CD4-positive, alpha-beta T cell treated with Interferon alpha-2 for 1 hour (primary cell): ENCODE measurements at places on chromosomes 5 and 9.

GRCh38 chr5:171093598-171093997, 215.4 kb upstream of the TLX3 start:
- DNase-seq: no peak

DNA sequence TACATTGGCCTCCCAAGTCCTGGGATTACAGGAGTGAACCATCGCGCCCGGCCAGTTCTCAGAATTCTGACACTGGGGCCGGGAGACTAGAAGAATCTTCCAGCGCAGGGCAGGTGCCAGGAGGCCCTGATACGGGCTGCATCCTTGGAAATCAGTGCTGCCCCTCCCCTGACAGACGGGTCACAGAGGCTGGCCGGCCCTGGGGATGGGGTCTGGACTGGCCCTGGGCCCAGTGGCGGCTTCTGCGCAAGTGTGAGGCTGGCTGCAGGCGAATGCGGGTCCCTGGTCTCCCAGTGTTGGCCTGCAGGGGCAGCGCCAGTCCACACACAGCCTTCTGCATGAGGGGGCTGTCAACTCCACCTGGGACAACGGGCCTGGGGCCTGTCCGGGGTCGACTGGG, 831 bp upstream of the TBC1D9B start:
- no peak for DNase-seq

- no peak for DNase-seq
Observed at GRCh38 chr9:137319739-137320551, 17.9 kb upstream of the NRARP start.

DNA sequence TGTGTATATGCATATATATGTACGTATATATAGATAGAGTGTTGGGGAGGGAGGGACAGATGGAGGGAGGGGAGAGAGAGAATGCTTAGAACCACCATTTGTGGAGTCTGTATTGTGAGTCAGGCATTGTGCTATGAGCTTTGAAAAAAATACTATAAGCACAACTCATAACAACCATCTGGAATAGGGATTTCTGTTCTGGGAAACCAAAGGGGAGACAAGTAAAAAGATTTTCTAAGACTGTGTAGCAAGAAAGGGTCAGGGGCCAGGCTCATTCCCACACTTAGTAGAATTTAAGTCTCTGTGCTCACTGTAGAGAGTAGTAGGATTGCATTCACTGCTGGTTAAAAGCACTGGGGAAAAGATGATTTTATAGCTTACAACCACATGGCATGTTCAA, 202.3 kb upstream of the SGCD start:
- DNase-seq: no peak

DNA sequence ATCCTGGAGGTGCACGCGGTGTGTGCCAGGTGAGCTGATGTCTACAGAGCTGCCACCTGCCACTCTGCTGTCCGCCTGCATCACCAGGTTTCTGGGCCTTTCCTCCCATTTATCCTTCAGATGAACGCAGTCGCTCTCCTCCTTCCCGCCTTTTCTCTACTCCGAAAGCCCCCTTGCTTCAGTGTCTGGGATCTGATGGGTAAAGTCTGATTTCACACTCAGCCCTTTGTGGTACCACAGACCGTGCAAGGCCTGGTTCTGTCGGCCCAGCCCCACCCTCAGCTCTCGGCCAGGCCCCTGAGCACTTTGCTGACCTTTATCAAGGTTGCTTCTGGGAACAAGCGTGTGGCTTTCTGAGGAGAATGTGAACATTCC, 32.5 kb downstream of the GLT6D1 start:
- no peak for DNase-seq

DNA sequence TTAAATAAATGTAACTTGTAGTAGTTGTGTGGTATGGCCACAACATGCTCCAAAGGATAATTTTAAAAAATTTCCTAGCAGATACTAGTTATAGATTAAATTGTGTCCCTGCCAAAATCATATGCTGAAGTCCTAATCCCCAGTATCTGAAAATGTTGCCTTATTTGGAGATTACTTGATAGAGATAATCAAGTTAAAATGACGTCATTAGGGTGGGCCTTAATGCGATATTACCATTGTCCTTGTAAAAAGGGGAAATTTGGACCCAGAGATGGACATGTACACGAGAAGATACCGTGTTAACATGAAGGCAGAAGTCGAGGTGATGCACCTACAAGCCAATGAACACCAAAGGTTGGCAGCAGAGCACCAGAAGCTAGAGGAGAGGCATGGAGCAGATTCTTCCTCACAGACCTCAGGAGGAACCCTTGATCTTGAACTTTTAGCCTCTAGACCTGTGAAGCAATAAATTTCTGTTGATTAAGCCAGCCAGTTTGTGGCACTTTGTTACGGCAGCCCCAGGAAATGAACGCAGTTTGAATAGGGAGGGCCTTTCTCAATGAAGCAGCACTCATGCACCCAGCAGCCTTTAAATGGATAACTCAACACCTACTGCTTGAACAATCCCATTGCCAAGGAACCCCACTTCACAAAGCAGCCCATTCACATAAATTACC, 148.9 kb downstream of the ARHGAP26 start:
- no peak for DNase-seq

- DNase-seq: no peak
Observed at GRCh38 chr9:26324786-26325443, 567.7 kb downstream of the CAAP1 start.

GRCh38 chr9:4196376-4196775, 103.5 kb downstream of the GLIS3 start:
- no peak for DNase-seq

GRCh38 chr5:119022017-119022745, 33.8 kb upstream of the DTWD2 start:
- DNase-seq: no peak

GRCh38 chr9:103819936-103820335, 274.2 kb upstream of the SMC2 start:
- no peak for DNase-seq

DNA sequence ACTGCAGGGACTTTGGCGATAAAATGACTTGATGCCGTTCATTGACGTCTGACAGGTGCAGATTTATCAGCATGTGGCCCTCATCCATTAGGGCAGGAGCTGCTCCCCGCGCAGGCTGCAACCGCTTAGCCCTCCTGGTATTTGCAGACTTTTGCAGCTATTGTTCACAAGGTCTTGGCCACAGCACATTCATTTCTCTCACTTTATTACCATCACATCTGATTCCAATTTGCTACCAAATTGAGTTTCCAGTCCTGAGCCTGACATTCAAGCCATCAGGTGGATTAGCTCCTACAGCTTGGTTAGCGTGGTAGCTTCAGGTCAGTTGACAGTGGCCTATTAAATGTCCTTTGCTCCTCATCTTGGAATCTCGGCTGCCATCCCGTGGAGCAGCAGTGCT, 299.2 kb downstream of the CD180 start:
- DNase-seq: no peak

- no peak for DNase-seq
Observed at GRCh38 chr9:37835821-37836220, 35.2 kb downstream of the DCAF10 start.
